ENCODE measurements at places on chromosomes 7 and 10.

DNA sequence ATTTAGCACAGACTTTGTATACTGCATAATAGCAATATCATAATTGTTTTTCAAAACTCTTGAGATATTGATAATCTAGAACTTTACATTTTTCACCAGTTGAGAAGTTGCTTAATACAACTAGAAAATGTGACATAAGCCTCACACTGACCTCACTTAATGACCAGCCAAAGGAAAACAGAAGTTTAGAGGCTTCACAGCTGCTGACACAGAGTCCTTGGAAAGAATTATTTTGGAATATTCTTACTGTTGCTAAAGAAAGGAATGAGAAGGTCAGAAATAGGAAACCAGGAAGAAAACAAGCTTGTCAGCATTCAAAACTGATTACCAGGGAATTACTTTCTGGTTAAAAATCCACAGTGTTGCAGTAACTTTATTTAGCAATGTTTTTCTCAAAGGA, 35.5 kb upstream of the WASL start:
- DNase-seq, result no peak

DNA sequence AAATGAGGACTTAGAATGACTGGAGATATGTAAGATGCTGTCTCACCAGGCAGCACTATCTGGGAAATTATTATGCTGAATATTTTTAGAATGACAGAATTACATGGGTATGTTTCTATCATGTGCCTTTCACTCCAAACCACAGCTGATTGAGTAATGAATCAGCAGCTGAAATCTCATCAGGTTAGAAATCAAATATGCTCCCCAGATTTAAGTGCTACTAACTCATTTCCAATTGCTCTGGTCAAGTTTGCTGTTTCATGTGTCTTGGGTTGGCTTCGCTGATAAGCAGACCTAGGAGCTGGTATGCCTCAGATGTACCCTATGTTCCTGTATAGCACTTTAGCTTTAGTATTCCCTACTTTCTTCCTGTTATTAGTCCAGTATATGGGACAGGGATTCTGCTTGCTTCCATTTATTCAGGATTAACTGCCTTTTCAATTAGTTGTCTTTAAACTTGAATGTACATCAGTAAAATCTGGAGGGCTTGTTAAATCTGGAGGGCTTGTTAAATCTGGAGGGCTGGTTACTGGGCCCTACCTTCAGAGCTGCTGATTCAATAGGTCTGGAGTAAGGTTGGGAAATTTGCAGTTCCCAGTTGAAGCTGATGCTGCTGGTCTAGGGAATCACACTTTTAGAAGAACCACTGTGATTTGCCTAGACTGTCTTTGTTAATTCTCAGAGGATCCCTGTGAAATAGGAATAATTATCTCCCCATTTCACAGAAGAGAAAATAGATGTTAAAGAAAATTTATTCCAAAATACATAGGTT, 172.9 kb downstream of the DKK1 start:
- no peak for DNase-seq

GRCh38 chr7:147279514-147279913, 1162.9 kb downstream of the CNTNAP2 start:
- no peak for DNase-seq

- DNase-seq, result no peak
These were observed 32.1 kb downstream of the NRP1 start for GRCh38 chr10:33302208-33302829.

DNA sequence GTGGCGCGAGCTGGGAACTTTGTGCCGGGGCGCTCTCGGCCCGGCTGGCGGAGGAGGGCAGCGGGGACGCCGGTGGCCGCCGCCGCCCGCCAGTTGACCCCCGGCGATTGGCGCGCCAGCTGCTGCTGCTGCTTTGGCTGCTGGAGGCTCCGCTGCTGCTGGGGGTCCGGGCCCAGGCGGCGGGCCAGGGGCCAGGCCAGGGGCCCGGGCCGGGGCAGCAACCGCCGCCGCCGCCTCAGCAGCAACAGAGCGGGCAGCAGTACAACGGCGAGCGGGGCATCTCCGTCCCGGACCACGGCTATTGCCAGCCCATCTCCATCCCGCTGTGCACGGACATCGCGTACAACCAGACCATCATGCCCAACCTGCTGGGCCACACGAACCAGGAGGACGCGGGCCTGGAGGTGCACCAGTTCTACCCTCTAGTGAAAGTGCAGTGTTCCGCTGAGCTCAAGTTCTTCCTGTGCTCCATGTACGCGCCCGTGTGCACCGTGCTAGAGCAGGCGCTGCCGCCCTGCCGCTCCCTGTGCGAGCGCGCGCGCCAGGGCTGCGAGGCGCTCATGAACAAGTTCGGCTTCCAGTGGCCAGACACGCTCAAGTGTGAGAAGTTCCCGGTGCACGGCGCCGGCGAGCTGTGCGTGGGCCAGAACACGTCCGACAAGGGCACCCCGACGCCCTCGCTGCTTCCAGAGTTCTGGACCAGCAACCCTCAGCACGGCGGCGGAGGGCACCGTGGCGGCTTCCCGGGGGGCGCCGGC, 870 bp downstream of the FZD1 start:
- no peak for DNase-seq

GRCh38 chr10:24857031-24857725, 95.2 kb downstream of the PRTFDC1 start:
- no peak for DNase-seq

- peak; percentile 47 for DNase-seq
These were observed 721 bp downstream of the CCNJ start for GRCh38 chr10:96043893-96044715.

DNA sequence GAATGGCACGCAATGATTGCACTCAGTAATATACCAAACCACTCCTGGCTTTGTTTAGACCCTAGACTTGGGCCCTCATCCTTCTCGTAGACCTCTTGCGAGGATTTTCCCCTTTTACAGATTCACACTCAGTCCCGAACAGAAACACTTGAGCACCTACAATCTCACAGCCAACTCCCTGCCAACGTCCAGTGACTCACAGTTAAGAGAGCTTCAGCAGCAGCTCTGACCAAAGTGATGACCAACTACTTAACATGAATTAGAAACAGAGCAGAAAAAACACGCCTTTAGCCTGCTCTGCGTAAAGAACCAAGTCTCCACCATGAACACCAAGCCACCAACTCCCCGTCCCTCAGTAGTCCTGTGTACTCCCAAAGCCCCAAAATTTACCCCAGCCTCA, 2.2 kb downstream of the DNAJC30 start:
- DNase-seq, result no peak

DNA sequence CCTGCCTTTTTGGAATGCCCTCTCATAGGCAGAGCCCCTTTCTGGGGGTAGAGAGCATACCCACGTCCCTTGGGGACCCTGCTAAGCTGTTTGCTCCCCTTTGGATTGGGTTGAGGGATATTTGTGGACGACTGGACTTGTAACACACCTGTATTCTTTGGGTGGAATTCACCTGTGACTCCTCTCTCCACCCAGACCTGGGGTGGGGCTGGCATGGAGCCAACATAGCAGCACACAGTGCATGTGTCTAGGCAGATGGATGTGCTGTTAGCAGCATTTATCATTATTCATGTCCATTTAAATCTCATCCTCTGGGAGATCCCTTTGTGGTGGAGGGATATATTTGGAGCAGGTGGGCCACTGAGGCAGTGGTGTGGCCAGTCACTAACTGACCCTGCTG, 51.0 kb downstream of the CDH23 start:
- DNase-seq, result no peak

GRCh38 chr7:82674268-82674667, 230.7 kb upstream of the CACNA2D1 start:
- DNase-seq, result no peak

DNA sequence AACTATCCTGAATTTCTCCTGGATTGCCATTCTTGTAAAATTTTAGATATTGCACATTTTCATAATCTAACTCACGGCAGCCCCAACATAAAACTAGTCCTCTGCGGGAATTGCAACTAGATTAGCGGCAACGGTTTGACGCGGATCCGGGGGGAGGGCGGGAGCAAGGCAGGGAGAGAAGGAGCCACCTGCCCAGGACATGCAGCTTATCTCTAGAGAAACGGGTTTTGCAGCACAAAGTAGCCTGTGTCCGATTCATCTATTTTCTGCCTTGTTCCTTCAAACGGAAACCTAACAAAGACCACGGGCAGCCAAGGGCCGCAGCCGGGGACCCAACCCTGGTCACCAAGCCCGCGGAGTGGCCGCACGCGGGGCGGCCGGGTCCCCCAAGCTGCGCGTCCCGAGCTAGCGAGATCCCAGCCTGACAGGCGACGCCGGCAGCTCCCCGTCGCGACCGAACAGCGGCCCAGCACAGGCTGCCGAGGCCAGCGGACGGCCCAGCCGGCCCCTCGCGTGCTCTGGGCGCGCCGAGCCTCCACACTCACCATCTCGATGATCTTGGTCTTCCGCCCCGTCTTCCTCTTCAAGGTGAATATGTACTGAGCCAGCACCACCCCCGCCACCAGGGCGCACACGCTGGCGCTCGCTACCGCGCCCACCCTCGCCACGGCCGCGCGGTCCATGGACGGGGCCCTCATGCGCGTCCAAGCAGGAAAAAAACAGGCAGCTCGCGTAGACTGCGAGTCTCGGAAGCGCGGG, at the start of gene NT5C3A:
NT5C3A (minus strand) TSS at position 754 of the 759 bp plus-strand sequence; CDS start at position 683, 71 bp downstream.
- DNase-seq, result peak; percentile 10

DNA sequence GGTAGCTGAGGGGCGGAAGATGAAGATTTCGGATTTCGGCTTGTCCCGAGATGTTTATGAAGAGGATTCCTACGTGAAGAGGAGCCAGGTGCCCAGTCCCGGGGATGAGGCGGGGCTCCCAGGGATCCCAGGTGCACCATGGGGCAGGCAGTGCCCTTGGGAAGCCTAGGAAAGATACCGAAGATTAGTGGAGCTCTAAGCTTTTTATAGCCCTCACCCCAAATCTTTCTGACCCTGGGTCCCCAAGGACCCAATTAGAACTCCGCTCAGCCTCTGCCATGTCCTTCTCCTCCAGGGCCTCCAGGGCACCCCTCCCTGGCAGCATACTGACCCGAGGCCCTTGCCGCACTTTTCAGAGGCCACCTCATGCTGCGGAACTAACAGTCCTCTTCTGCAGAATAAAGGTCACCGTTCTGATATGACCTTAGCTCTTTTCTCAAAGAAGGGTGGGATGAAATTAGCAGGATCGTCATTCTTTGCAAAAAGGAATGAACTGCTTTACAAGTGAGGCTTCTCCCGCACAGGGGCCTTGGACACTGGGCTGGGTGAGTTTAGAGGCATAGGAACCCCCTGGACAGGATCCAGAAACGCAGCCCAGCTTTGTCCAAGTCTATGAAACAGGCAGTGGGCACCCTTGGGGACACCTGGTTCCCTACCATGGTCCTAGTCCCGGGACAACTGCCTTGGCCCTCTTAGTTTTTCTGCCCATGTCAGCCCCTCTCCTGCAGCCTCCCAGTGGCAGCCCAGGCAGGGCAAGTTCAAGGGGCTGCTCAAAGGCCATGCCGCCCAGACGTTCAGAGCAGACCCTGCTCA, 17.9 kb upstream of the CSGALNACT2 start:
- no peak for DNase-seq

GRCh38 chr7:7018290-7018689, 164.1 kb upstream of the C1GALT1 start:
- no peak for DNase-seq

- no peak for DNase-seq
These were observed 206.4 kb downstream of the KCNMA1 start for GRCh38 chr10:77431209-77431611.

DNA sequence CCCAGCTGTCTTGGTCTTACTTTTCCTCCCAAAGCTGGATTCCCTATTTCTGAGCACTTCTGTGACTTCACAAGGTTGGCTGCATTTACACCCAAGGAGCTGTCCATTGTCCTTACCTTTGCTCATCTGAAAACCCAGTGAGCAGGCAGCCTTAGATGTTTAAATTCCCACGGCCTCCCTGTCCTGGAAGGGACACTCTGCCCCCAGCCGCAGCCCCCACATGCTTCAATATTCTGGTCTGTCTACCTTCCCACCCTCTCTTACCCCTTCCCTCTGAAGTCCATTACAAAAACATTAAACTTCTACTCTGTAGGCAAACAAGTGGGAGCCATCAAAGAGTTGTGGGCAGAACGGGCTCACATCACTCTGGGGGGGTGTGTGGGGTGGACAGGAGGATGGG, 73.8 kb upstream of the EFCAB10 start:
- no peak for DNase-seq

DNA sequence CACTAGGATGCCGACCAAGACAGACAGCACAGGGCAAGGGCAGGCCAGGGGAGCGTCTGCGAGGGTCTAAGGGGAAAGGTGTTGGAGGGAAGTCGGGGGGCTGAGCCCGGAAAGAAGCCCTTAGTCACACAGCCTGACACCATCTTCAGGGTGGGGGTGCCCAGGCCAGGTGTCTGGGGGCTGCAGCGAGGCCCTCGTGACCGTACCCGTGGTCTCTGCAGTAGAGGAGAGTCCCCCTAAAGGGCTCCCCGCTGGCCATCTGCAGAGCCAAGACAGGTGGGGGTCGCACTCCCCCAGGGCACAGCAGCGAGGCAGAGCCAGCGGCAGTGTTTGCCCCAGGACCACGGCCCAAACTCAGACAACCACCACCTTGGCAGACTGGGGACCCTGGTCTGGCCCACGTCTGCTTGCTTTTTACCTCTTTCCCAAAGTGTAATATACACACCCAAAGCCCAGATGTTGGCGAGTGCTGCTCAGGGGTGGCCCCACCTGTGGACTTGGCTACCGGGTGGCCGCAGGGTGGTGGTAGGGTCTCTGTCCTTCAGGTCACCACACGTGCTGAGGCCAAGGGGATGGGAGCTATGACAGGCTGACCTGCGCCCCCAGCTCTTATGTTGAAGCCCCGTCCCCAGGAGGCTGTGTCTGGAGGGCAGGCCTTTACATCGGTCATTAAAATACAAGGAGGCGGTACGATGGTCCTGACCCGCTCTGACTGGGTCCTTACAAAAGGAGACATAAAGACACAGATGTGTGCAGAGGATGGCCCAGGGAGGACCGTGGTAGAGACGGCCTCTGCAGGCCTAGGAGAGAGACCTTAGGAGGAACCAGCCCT, 107.4 kb downstream of the DNAJB6 start:
- DNase-seq, result no peak

DNA sequence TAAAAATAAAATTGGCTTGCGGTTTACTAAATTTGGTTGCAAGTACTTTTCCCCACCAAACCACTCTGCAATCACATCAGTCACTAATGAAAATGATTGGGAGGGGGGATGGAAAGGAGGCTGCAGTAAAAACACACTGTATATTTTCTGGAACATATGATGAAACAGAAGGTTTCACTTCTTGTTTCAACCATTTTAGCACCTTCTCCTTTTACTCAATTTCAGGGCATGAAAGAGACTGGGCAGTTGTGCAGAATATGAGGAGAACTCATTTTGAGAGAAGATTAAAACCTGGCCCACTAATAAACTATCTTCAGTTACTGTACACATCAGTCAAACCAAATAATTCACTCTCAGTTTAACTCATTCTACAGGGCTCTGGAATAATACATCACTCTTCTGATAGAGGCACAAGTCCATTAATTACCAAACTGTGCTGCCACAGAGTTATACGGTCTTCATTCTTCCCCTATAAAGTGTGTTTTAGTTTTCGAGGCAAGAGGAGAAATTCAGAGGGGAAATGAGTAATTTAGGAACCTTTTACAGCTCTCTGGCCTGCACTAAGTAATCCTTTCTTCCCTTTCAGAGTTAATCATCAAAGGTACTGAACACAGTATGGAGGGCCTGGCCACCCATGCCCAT, 25.5 kb downstream of the JAZF1 start:
- DNase-seq, result no peak

GRCh38 chr7:155795951-155796350, 16.3 kb downstream of the SHH start:
- no peak for DNase-seq
